ENCODE measurements at places on chromosomes 4 and X.

DNA sequence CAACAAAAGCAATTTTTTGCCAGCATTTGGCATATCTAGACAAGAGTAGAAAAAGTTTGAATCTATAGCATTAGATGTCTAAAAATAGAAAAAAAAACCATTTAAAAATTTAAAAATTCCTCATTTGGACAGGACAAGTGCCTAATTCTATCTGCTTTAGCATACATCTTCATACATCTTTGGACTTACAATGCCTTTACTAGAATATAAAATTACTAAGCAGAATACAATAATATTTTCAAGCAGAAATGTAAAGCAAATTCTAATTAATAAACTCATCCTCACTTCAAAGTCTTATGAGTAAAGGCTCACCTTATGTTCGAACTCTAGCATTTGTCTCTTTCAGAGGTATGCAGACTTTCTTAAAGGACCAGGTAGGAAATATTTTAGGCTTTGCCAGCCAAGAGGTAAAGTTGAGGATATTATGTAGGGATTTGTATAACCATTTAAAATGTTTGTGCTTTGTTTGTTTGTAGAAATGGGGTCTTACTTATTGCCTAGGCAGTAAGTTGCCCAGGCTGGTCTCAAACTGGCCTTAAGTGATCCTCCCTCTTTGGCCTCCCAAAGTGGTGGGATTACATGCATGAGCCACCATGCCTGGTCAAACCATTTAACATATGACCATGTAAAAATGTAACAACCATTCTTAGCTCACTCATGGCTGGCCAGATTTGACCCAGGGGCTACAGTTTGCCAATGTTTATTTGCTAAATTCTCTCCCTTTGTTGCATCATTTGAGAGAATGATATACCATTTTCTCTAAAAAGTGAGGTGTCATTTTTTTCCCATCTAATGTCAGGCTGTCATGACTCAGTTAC, 29.1 kb downstream of the UGDH start:
- DNase-seq, result no peak

- DNase-seq, result no peak
These were observed 333.8 kb downstream of the C4orf33 start for GRCh38 chr4:129429581-129430320.

GRCh38 chrX:145552643-145553042, 265.0 kb upstream of the SLITRK2 start:
- no peak for DNase-seq

DNA sequence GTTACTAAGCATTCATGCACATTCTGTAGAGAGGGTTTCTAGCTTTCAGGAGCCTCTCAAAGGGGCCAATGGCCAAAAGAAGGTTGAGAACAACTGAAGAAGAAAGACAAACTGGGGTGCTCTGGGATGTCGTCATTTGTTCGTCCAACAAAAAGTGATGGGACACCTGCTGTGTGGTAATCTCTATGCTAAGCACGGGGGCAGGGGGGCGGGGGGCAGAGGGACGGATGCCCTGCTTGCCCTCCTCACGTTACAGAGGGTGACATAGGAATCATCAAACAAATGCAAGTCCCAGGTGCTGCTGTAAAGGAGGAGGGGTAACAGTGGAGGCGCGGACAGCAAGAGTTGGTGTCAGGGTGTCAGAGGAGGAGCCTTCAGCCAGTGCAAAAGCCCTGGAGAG, 12.8 kb upstream of the CRMP1 start:
- DNase-seq, result no peak

DNA sequence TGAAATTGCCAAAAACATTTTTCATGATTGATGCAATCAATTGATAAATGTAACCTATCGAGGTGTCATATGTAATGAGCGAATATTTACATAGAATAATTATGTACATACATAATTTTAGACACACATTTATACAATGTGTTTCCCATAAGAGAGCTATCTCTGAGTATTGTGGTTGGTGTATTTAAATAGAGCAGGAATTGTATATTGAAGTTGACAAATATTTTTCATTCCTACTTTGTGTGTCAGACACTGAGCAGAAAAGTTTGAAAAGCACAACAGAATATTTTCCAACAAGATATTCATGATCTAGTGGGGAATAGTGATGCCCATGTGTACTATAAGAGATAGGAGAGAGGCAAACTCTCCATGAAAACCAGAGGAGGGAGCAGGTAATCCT, 295.2 kb downstream of the ANKRD50 start:
- no peak for DNase-seq

DNA sequence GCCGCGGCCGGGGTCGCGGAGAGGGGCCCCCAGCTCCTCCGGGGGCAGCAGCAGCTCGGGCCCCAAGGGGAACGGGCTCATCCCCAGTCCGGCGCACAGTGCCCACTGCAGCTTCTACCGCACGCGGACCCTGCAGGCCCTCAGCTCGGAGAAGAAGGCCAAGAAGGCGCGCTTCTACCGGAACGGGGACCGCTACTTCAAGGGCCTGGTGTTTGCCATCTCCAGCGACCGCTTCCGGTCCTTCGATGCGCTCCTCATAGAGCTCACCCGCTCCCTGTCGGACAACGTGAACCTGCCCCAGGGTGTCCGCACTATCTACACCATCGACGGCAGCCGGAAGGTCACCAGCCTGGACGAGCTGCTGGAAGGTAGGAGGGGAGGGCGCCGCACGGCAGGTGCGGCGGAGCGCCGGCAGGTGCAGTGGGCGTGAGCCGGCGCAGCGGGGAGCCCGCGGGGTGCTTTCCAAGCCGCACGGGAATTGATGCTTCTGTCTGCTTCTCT, 886 bp downstream of the DCLK2 start:
- DNase-seq, result no peak

DNA sequence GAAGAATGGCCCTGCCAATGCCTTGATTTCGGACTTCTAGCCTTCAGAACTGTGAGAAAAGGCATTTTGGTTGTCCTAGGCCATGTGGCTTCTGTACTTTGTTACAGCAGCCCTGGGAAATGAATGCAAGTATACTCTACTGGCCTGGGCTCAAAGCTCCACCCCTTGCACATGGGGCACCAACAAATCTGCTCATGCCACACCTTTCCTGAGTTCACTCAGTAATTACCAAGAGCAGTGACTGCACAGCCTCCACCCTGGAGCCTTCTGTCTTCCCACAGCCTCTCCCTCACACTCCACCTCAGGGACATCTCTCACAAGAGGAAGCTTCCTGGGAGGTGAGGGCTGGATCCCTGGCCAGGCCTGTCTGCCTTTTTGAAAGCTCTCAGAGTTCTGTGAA, 29.1 kb upstream of the GAB1 start:
- no peak for DNase-seq

- no peak for DNase-seq
These were observed 128.6 kb downstream of the SHROOM3 start for GRCh38 chr4:76563454-76564122.

DNA sequence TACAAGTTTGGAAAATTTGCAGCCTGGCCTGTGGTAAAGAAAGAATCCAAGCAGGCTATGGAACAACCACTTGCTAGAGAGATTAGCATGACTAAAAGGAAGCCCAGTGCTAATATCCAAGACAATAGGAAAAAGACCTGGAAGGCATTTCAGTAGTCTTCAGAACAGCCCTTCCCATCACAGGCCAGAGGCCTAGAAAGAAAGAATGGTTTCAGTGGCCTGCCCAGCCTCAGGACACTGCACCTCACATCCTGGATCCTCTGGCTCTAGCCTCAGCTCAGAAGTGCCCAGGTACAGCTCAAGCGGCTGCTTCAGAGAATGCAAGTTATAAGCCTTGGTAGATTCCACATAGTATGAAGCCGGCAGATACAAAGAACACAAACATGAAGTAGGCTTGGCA, 449.8 kb upstream of the AR start:
- no peak for DNase-seq

GRCh38 chr4:184671101-184671500, 21.6 kb downstream of the PRIMPOL start:
- no peak for DNase-seq

- no peak for DNase-seq
These were observed 129.8 kb downstream of the MXRA5 start for GRCh38 chrX:3216581-3217180.

DNA sequence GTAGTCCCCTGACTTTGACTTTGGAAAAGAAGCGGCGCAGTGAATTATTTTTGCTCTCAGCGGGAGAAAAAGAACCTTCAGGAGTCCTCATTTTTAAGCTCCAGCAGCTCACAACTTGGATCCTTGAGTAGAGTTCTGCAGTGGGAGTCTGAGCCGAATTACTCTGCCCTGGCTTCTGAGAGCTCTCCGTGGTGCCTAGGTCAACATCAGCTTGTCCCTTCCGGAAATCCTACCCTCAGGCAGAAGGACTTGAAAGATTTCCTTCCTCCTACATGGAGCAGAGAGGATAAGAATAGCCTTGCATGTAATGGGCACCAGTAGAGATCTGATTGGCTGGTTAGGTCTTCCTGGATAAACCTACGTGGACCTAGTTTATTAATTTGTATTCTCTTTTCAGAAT, 549.7 kb upstream of the TENM3 start:
- DNase-seq, result no peak

GRCh38 chrX:38233891-38234667, 13.4 kb upstream of the SRPX start:
- no peak for DNase-seq

GRCh38 chr4:186844059-186844681, 120.5 kb upstream of the FAT1 start:
- DNase-seq, result no peak

DNA sequence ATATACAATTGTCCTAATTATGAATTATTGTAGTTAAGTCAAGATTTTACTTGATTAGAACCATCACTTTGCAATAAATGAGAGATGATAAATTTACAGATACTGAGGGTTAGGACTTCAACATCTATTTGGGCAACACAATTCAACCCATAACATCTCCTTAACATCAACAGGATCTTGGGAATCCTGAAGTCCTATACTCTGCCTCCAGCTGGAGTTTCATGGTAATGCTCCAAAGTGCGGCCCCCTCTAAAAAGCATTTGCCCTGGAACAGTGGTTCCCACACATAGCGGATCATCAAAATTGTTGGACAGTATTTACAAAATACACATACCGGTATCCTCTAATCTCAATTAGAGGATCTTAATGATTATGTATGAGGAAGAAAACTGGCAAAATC, 618.6 kb downstream of the CENPC start:
- DNase-seq, result no peak

- no peak for DNase-seq
These were observed 1.5 kb downstream of the ADRA2C start for GRCh38 chr4:3767570-3768288.

DNA sequence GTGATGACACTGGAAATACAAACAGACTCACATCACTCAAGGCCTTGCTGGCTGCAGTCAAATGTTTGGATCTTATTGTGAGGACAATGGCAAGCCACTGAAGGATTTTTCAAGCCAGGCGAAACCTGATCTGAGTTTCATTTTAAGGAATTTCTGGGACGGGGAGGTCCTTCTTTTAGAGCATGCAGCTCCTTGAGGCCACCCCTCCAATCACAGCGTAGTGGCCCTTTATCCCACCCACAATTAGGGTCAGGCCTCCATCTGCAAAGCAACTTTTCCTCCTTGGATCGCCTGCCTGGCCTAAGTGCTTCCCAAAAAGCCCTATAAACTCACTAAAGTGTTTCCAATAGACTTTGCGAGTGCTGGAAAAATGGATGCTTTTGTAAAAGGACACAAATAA, 115.5 kb downstream of the EFHC2 start:
- DNase-seq, result no peak

DNA sequence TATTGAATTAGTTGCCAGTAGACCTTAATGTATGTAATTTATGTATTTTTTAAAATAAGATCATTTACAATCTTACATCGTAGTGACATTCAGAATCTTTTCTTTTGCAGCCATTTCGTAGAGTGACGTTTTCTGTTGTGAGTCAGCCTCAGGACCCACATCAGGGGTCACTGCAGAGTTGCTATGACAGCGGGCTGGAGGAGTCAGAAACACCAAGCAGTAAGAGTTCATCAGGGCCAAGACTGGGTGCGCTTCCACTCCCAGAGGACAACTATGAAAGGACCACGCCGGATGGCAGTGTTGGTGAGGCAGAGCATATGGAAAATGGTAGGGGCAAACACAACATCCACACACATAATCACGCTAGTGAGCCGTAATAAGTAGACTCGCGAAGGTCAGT, 199.9 kb downstream of the PCDH7 start:
- DNase-seq, result no peak

GRCh38 chr4:80732010-80732409, 298.5 kb upstream of the BMP3 start:
- DNase-seq, result no peak

DNA sequence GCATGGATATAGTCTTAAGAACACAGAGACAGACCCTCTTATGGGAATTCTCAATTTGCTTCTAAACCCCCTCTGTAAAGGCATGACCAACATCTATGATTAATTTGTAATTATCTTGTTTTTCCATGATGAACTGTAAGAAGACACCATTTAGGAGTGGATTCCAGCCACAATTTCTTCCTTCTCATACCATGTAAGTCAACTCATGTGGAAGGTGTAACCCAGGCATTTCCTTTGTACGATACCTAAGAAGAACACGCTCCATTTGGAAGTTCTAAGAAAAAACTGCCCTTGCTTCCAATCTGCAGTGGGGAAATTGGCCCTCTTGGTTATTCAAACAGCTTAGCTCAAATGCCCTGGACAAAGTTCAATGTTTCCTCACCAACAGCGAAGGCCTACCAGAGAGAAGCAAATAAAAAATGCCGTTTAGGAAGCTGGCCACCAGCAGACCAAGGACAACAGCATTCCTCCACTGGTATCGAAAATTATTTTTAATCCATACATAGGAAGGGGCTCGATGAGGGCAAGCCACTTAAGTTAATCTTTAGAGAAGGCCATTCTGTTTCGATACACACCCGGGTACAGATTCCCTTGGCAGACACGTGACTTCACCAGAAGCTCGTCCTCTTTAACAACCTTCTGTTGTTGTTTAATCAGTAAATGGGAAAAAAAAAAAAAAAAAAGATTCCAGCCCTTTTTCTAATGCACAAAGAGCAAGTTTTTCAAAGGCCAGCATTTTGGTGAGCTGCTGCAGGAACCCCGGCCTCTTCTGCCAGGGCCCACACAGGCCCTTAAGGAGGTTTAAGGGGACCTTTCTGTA, 2.6 kb downstream of the DHRSX start:
- no peak for DNase-seq

- DNase-seq, result no peak
These were observed 91.1 kb downstream of the PPP3CA start for GRCh38 chr4:101256222-101256621.

GRCh38 chr4:158541506-158541905, 19.8 kb downstream of the RXFP1 start:
- DNase-seq, result no peak

Measured in stimulated activated CD8-positive, alpha-beta memory T cell treated with anti-CD3 and anti-CD28 coated beads, Interleukin-7, amount 100 ng/mL, for 1 hour (primary cell).